NCI-H1930 (cell line): ENCODE measurements at places on chromosomes 1 and 21.

- no peak for DNase-seq
Measured at GRCh38 chr1:36737038-36737555, 254.4 kb upstream of the CSF3R start.

- DNase-seq = no peak
Measured at GRCh38 chr1:230797942-230798365, 50.8 kb downstream of the CAPN9 start.

DNA sequence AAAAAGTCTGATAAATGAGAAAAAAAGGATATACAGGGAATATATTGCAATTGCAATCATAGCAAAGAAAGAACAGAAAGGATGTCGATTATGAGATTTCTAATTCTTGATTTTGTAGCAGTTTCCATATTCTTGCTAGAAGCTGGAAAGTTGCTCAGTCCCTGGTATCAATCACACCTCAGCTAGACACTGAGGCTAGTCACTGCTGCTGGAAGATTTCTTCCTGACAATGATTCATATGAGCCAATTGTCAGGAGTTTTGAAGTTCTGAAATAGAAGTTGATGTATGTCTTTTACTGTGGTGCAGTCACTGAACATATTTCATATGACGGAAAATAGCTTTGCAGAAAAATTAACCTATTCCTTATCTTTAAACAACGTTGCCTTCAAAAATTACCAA lies 208.4 kb upstream of the C1orf105 start:
- no peak for DNase-seq

- no peak for DNase-seq
Measured at GRCh38 chr1:232596666-232597303, 33.1 kb downstream of the SIPA1L2 start.
